Gastrocnemius medialis (tissue), 4 donors: ENCODE measurements at places on chromosomes 1 and 21. TPM values are rescaled to one million over a fixed set of nuclear protein-coding genes. Genes with fewer than 3 reads are reported as not detected.
A peak's percentile ranks its signal among the peaks of the same experiment; 100 is the strongest.

NBPF11 gene
- 0.58 TPM for total RNA-seq

- DNase-seq: no peak
Measured at GRCh38 chr1:206735553-206736031, 35.0 kb upstream of the IL19 start.

DNA sequence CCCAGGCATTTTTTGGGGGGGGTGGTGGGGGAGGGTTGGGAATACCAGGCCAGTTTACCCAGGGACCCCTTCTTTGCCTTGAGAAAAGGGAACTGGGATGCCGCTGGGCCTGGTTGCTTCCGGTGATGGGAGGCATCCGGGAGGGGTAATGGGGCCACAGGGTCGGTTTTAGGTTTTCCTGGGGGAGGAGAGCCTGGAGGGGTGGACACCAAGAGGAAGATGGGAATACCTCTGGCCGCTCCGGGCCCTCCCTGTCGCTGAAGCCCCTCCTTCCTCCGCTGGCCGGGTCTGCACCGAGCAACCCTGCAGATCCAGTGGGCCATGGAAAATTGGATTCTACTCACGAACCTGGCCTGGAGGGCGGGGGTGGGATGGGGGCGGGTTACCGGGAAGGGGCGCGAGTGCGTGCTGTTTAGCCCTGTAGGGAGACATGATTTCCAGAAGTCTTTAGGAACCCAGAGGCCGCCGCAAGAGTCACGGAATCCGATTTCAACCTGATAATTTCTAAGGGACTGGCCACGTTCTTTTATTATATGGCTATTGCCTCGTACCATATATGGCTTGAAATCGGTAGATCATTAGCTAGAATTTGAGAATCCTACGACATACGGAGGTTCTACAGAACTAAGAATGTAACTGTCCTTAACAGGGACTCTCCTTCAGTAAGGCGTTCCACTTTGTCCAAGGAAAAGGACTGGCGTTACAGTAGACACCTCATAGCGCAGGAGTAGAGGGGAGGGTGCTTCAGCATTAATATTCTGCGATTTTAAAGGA, 749 bp downstream of the AKIRIN1 start:
- DNase-seq: peak; percentile 22

- no peak for DNase-seq
Measured at GRCh38 chr1:162171111-162171510, 101.6 kb downstream of the NOS1AP start.

GRCh38 chr1:219189021-219189824, 15.5 kb downstream of the LYPLAL1 start:
- DNase-seq: no peak

DNA sequence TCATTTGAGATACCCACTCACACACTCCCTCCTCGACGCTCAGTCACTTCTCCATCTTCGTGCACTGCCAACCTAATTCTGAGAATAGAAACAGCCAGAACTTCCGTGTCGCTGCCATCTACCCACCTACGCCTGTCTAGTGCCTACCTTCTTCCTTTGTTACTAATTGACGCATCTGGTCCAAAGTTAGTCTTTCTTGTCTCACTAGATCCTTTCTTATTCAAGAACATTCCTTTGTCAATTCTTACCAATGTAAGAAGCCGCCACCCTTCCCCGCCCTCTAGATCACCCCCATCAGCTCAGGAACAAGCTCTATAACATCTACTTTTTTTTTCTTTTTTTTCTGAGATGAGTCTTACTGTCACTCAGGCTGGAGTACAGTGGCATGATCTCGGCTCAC, 3.7 kb downstream of the PADI6 start:
- DNase-seq: no peak
